A549 treated with Mapracorat at 1 μM for 4 hours (cell line): ENCODE measurements at places on chromosomes 5 and 9. TPM values are rescaled to one million over a fixed set of nuclear protein-coding genes. Genes with fewer than 3 reads are reported as not detected.

The TEK gene
- total RNA-seq, result 0.05 to 0.16 TPM (median 0.13 TPM) in 5 replicates

The DND1 gene
- 0.66 to 1.0 TPM (median 0.88 TPM) in 5 replicates for total RNA-seq

The ACER2 gene
- total RNA-seq, result 2.0 to 3.1 TPM (median 2.9 TPM) in 5 replicates

The NSUN2 gene
- 89.3 to 95.3 TPM (median 92.7 TPM) in 5 replicates for total RNA-seq

The GRXCR2 gene
- not detected in 5 replicates for total RNA-seq

The MZB1 gene
- 0.29 TPM in 1 of 5 replicates, not detected in the others for total RNA-seq

The TCF7 gene
- 10.7 to 12.3 TPM (median 11.9 TPM) in 5 replicates for total RNA-seq

The GFI1B gene
- 0.09 to 0.17 TPM (median 0.16 TPM) in 3 of 5 replicates, not detected in the others for total RNA-seq

The N4BP3 gene
- 0.74 to 1.3 TPM (median 1.0 TPM) in 5 replicates for total RNA-seq

The EIF4E1B gene
- not detected in 5 replicates for total RNA-seq

The SSBP2 gene
- total RNA-seq, result 9.2 to 13.9 TPM (median 11.4 TPM) in 5 replicates

The PCDHA13 gene
- 0.05 to 0.06 TPM in 2 of 5 replicates, not detected in the others for total RNA-seq

The CDKN2B-AS1 gene
- not detected in 5 replicates for total RNA-seq

The FOXD1 gene
- 12.2 to 20.7 TPM (median 19.0 TPM) in 5 replicates for total RNA-seq

The SPATA31A3 gene
- not detected in 5 replicates for total RNA-seq

The LCN9 gene
- total RNA-seq, result not detected in 5 replicates

The POLR3G gene
- 12.6 to 17.2 TPM (median 16.5 TPM) in 5 replicates for total RNA-seq
